ENCODE measurements at places on chromosomes 13 and 19.

DNA sequence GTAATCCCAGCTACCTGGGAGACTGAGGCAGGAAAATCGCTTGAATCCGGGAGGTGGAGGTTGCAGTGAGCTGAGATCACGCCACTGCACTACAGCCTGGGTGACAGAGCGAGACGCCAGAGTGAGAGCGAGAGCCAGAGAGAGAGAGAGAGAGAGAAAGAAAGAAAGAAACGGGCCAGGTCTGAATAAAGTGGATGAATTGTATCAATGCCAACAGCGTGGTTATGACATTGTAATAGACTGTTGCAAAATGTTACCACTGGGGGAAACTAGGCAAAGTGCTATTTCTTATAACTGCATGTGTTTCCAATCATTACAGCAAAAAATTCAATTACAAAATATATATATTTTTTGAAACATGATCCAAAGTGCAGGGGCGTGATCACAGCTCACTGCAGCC is 11.8 kb upstream of the BTBD2 start:
- DNase-seq: no peak

GRCh38 chr13:26561651-26562511 is 4.4 kb downstream of the WASF3 start:
- no peak for DNase-seq

DNA sequence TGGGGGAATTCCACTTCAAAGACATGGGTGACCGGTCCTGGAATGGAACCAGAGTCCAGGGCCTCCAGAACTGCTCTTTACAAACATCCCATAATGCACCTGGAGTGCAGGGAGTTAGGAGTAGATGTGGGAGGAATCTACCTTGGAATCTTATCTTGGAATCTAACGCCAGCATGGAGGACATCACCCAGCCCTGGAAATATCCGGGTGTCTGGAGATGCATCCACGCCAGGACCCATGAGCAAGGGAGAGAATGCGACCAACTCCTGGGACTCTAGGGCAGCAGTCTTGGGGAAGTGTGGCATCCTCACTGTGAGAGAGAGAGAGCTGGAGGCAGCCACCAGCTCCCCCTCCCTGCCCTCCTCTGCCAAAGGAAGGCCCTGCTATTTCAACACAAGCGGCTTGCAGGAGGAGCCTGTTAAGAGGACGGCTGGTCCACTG is 211.8 kb downstream of the UQCRFS1 start:
- no peak for DNase-seq

DNA sequence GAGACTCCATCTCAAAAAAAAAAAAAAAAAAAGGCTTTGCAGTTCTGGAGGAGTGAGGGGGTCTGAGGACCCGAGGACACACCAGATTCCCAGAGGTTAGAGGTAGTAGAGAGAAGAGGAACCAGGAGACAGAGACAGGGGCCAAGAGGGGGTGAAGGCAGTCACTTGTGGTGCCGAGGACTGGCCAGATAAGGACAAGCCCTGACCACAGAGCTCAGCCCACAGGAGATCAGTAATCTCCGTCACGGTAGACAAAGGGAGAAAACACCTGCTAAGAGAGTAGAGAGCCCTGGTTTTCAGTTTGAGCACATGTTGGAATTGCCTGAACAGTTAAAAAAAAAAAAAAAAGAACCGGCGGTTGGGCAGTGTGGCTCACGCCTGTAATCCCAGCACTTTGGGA is 1.7 kb upstream of the PRAM1 start:
- no peak for DNase-seq

- no peak for DNase-seq
These were observed 547 bp downstream of the ABCC4 start for GRCh38 chr13:95300625-95301182.

- no peak for DNase-seq
These were observed 127.2 kb downstream of the RAP2A start for GRCh38 chr13:97561182-97561581.

GRCh38 chr13:49374585-49375290 is 69.1 kb downstream of the CAB39L start:
- no peak for DNase-seq

- DNase-seq: no peak
These were observed 4.4 kb upstream of the TUBA3C start for GRCh38 chr13:19185865-19186645.

Data from stimulated activated CD8-positive, alpha-beta memory T cell treated with anti-CD3 and anti-CD28 coated beads, Interleukin-7, amount 100 ng/mL, for 1 hour (primary cell).